ENCODE measurements at places on chromosomes 12 and 14.
A peak's percentile ranks its signal among the peaks of the same experiment; 100 is the strongest.

DNA sequence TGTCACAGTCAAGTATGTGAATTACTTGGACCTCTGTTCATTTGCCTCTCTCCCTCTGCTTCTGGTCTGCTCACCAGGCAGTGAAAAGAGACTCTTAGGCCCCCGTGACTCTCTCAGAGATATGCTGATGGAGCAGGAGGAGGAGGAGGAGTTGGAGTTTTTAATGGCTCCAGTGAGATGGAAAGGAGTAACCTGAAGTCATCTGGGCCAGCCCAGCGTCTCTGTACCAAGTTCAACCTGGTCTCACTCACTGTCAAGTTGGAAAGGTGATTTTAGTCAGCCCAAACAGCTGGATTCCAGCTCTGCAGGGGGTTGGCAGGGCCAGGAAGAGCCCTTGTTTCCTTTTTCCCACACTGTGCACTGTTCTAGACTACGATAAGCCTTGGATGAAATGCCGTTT lies 48.6 kb downstream of the SH2B3 start:
- peak; percentile 47 for DNase-seq

DNA sequence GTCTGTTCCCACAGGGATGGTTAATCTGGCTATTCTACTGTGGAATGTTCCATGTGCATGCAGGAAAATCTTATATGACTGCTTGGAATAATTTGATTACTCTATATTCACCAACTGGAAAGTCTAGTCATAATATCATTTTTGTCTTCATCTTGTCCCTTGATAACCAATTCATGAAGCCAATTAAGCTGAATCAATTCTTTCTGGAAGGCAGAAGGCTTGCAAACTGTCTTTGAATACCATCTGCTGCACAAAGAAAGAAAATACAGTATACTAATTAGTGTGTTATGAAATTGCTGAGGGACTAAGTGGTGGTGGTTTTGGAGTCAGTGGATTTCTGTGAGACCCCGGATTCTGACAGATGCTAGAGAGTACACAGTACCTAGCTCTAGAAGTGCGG lies 546.5 kb upstream of the MIS18BP1 start:
- no peak for DNase-seq

- DNase-seq: no peak
Observed at GRCh38 chr12:110249105-110249504, 31.9 kb upstream of the ATP2A2 start.

GRCh38 chr14:100740196-100740825 lies 13.6 kb downstream of the DLK1 start:
- no peak for DNase-seq

DNA sequence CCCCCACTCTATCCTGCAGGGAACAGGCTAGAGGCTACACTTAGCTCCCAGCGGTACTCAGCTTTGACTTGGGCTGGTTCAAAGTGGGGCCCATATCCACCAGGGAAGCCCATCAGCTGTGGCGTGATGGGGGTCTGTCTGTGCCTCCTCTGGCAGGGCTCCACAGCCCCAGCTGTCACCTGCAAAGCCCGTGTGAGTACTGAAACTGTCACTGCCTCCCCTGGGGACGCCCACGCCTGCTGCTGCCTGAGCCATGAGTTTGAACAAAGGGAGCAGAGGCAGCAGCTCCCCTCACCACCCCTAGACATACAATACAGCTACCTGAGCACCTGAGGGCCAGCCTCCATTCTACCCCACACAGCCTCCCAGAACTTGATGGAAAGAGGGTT lies 5.0 kb downstream of the REM2 start:
- DNase-seq: no peak

DNA sequence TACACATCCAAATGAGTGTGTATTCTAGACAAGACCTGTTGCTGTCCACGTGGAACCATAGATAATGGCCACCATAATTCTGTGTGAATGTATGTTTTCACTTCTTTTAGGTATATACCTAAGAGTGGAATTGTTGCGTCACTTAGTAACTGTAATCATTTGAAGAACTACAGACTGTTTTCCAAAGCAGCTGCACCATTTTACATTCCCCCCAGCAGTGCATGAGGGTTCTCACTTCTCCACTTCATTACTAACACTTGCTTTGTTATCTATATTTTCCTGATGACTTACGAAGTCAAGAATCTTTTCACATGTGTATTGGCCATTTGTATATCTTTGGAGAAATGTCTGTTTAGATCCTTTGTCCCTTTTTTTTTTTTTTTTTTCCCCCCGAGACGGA lies 106.4 kb downstream of the SCFD1 start:
- DNase-seq: no peak

Data from vagina (tissue), 2 donors.